ENCODE measurements at places on chromosomes 6 and 20. TPM values are rescaled to one million over a fixed set of nuclear protein-coding genes. Genes with fewer than 3 reads are reported as not detected.

Gene WFDC10B
- total RNA-seq, result 0.42 TPM

Gene CFAP61
- total RNA-seq, result 0.18 TPM

Gene BPIFB4
- total RNA-seq, result not detected

Gene FBXO5
- 42.3 TPM for total RNA-seq

Gene ERVFRD-1
- total RNA-seq, result not detected

Gene RAET1G
- total RNA-seq, result not detected

Gene SALL4
- 204 TPM for total RNA-seq

Gene SAMD10
- 4.6 TPM for total RNA-seq

Gene GSTA2
- 0.14 TPM for total RNA-seq

Gene CST5
- not detected for total RNA-seq

Gene COL21A1
- total RNA-seq, result 4.4 TPM

Data from WTC11 (cell line).